ENCODE measurements at places on chromosomes 5 and 9. TPM values are rescaled to one million over a fixed set of nuclear protein-coding genes. Genes with fewer than 3 reads are reported as not detected.

DNA sequence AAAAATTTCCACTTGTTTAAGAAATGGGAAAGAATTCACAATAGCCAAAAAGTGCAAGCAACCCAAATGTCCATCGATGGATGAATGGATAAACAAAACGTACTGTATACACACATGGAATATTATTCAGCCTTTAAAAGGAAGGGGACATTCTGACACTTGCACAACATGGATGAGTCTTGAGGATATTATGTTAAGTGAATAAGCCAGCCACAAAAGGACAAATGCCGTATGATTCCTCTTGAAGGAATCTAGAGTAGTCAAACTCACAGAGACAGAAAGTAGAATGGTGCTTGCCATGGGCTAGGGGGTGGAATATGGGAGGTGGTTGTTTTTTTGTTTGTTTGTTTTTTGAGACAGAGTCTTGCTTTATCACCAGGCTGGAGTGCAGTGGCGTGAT is 3.8 kb upstream of the ATP6V0E1 start:
- peak; percentile 74 for DNase-seq

DNA sequence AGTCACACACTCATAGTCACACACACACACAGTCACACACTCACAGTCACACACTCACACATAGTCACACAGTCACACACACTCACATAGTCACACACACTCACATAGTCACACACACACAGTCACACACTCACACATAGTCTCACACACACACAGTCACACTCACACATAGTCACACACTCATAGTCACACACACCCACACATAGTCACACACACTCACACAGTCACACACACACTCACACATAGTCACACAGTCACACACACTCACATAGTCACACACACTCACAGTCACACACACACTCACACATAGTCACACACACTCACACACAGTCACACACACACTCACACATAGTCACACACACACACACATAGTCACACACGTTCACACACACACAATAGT is 4.1 kb downstream of the OLFM1 start:
- DNase-seq, result no peak

DNA sequence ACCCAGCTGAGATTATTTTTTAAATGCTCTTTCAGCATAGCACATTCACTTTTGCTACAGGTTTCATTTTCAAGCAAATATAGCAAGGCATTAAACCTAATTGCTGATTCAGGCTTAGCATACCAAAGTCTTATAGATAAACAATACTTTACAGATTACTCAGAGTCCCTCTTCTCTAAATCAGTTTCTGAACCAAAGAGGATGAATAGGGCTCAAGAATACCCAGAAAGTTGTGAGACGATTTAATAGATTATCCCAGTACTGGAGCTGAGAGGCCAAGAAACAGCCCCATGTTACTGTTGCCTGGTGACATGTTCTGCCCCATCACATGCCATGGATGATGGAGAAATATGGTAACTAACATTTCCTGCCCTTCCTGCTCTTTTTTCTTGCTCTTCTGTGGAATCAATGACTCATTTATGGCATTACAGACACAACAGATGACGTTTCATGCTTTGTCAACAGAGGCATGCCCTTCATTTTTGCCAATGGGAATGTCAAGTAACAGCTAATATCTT is 18.1 kb upstream of the SSBP2 start:
- peak; percentile 90 for DNase-seq

- DNase-seq, result peak; percentile 47
Measured at GRCh38 chr5:98927242-98927988, 1.4 kb downstream of the CHD1 start.

DNA sequence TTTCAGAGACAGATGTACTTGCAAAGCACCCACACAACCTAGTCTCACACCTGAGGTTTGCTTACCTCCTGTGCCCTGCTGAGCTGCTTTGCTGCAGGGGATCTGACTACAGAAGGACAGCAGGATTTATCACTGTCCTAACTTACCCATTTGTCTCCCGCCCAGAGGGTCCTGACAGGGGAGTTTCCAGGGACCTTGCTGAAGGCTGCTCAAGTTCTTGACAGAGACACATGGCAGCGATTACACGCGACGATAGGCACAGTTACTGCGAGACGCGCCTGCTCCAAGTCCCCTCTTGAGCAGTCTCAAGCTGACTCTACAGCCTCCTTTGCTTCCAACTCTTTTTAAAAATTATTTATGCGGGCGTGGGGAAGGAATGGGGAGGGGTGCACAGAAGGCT is 24.6 kb upstream of the GALNT10 start:
- DNase-seq, result no peak

DNA sequence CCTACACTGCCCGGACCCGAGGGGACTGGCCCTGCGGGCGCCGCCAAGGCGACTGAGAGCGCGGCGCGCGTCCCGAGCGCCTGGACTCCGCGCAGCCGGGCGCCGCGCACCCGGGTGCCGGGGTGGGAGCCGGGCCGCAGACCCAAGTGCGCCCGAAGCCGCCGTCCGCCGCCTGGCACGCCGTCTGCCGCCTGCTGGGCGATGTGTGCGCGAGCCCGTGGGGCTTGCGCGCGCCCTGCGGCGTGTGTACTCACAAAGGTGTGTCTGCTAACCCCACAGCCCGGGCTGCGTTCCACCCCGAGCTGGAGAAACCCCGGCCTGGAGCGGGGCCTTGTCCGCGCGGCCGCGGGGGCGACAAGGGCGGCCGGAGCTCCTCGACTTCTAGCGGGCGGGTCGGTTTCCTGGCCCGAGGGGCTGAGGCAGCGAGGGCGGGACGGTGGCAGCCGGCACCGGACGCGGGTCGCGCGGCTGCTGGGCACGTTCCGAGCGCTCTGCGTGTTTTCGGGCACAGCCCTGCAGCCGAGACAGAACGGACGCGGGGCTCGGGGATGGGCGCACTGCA is 1.1 kb upstream of the ZSWIM6 start:
- peak; percentile 75 for DNase-seq

DNA sequence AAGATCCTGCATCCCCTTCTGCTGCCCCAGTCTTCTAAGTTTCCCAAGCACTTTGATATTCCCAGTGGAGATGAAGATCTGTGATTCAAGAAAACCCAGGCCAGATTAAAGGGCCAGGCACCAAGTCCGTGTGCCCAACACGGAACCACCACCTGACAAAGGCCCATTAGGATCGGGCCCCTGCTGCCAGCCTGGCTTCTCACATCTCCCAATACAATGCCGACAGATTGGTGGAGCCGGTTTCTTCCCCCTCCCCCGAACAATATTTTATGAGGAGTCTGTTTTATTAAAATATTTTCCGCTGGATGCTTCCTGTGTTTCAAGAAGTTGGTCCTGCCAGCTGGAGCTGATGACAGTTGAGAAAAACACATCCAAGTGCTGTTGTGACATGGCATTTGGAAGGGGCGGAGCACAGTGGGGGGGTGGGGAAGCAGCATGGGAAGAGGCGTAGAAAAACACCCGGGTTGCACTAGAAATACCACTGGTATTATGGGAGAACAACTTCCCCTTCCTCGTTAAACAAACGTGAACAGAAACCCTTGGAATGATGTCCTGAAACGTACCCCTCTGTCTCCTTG is 45.0 kb downstream of the CRB2 start:
- DNase-seq, result no peak

DNA sequence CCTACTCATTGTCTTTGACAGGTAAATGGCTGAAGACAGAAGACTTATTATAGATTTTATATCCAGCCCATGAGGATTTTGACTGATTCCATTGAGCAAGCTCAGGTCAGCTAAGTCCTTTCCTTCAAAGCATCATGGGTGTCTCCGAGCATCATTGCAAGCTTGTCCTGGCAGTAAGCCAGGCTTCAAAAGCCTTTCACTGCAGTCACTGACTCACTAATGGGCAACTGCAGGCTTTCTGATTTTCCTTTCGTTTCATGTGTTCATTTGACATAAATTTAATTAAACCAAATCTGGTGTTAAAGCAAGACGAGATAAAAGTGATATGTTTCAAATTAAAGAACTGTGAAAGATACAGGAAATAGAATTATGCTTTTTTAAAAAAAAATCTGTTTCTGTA is 426.2 kb downstream of the ANXA1 start:
- DNase-seq, result peak; percentile 7

- no peak for DNase-seq
Measured at GRCh38 chr9:13529321-13530104, 250.0 kb upstream of the MPDZ start.

GRCh38 chr5:124330595-124331220 is 415.7 kb downstream of the ZNF608 start:
- peak; percentile 63 for DNase-seq

GRCh38 chr9:31314241-31314640 is 1070.2 kb upstream of the ACO1 start:
- no peak for DNase-seq

GRCh38 chr5:89064054-89064453 is 181.1 kb upstream of the MEF2C start:
- DNase-seq, result peak; percentile 10

Gene FOXD4L6
- not detected for total RNA-seq

Gene C9orf153
- not detected for total RNA-seq

Gene GBGT1
- total RNA-seq, result 1.3 TPM

All from LHCN-M2 (cell line).